ENCODE measurements at places on chromosomes 11 and 22.

GRCh38 chr22:29872989-29873388 is 10.0 kb upstream of the MTMR3 start:
- DNase-seq = no peak

- DNase-seq = no peak
These were observed 21.9 kb downstream of the MAML2 start for GRCh38 chr11:96321091-96321490.

- DNase-seq = no peak
These were observed 96.3 kb downstream of the PLEKHA7 start for GRCh38 chr11:16917941-16918340.

DNA sequence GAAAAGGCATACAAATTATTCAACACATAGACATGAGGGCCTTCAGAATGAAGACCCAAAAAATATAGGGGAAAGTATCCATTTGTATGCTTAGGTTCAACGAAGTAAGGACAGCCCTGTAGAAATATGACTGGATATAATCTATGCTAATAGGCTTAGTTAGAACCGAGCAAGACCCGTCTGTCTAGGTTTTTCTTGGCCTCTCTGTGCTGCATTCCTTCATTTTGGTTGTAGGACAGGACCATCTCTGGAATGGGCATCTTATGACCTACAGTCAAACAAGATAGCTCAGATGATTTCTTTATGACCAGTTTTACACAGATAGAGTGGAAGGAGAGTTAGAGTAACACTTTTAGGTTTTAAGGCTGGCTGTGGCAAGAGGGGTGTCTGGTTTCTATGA is 5.6 kb upstream of the MS4A7 start:
- no peak for DNase-seq

DNA sequence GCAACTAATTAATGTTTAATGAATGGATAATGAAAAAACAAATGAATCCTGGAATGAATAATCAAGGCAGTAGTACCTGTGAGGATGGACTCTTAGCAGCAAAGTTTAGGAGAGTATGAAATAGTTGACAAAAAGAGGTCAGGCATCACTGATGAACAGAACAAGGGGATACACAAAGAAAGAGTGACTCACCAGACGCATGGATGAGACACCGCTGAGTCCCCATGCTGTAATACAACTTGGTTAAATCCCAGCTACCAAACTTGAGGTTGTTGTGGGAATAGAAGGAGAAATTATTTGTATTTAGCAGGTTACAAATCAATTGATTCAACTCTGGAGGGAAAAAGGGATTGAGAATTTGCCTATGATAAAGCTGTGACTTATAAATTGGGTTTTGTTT is 976.9 kb upstream of the TENM4 start:
- DNase-seq = no peak

- DNase-seq = no peak
These were observed 14.5 kb upstream of the MSANTD2 start for GRCh38 chr11:124814739-124815138.

GRCh38 chr11:27910186-27910931 is 197.6 kb downstream of the KIF18A start:
- DNase-seq = no peak

DNA sequence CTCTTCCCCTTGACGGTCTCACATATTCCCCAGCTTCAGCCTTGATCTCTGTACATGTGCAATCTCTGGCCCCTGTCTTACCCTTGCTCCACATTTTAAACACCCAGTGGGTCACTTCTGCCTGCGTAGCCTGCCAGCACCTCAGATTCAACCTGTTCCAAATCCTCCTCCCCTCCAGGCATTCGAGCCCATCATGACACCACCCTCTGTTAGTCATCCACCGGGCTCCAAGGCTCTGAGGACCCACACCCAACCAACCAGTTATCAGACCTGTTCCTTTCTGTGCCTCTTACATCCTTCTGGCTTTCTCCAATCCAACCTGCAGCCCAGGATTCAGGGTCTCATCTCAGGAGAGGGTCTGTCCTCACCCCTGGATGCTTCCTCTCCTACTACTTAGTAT is 119.8 kb upstream of the TBCEL start:
- DNase-seq = no peak

GRCh38 chr22:39130892-39131855 is 21.3 kb downstream of the CBX7 start:
- no peak for DNase-seq

DNA sequence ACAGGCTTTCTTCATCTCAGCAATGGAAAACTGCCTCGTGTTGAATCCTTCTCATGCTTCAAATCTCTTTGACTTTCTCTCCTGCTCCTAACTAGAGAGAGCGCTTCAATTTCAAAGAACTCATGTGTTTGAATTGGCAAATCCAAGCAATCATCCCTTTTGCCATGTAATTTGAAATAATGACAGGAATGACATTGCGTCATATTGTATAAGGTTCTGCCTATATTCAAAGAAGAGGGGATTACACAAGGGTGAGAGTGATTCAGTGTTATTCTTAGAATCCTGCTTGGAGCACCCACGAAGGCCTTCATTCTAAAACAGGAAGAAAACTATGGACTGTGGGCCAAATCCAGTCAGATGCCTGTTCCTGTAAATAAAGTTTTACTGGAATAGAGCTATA is 720.6 kb downstream of the JRKL start:
- no peak for DNase-seq

DNA sequence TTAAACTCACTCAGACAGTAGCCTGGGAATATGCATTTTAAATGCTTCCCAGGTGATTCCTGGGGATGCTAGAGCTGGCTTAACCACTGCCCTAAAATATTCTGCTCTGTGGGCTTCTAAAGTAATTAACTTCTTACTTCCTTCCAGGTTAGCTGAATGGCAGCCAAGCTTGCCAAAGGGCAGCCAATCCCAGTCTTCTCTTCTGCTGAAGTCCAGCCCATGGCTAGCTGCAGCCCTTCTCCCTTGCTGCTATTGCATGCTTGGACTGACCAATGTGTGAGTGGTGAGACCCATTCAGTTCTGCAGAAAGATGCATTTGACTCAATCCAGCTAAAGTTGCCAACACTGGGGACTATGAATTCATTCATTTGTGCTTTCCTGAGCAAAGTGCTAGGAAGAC is 411.9 kb downstream of the SOX6 start:
- DNase-seq = no peak

- no peak for DNase-seq
These were observed 21.1 kb upstream of the RAB1B start for GRCh38 chr11:66247295-66247694.
